Inflammatory macrophage treated with lipopolysaccharide for 1 hour (primary cell): ENCODE measurements at places on chromosomes 6 and 20.

DNA sequence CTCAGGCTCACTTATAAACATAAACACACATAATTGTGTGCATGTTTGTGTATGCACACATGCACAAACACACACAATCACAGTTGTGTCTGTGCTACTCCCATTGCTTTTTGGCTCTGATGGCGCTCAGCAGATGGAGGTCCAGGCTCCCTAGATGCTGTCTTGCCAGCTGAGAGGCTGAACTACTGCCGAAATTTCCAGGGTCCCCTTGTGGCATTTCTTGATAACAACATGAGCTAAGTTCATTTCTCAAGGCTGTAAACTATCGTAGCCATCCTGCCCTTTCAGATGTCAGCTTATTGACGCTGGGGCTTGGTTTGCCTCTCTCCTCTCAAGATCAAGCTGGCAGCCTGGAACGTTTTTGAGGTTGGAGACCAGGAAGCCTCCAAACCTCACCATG, 313.9 kb upstream of the RNF24 start:
- no peak for DNase-seq

DNA sequence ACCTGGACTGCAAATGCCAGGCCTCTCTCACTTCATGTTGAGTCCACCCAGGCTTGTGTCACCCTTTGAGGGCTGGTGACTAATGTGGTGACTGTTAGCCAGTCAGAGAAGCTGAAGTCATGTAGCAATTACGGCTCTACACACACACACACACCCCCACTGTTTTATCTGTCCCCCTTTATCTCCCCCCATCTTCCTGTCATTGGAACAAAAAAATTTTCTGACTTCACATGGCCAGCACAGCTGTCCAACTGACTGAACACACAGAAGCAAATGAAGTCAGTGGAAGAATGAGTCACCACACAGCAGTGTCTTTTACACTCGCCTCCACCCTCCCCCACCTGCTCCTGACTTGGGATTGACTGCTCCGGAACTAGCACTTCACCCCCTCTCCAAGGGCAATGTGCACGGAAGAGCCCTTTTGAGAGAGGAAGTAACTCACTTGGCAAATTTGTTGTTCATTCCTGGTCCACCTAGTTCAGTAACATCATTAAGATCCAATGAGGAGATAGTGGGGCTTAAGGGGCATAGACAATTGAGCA, 198.0 kb downstream of the RNF144B start:
- peak; percentile 60 for DNase-seq

- no peak for DNase-seq
Measured at GRCh38 chr6:50520326-50521266, 192.7 kb upstream of the TFAP2D start.

GRCh38 chr6:116396441-116396840, 25.7 kb downstream of the DSE start:
- DNase-seq = no peak

GRCh38 chr20:297925-298775, 780 bp downstream of the ZCCHC3 start:
- peak; percentile 65 for DNase-seq

DNA sequence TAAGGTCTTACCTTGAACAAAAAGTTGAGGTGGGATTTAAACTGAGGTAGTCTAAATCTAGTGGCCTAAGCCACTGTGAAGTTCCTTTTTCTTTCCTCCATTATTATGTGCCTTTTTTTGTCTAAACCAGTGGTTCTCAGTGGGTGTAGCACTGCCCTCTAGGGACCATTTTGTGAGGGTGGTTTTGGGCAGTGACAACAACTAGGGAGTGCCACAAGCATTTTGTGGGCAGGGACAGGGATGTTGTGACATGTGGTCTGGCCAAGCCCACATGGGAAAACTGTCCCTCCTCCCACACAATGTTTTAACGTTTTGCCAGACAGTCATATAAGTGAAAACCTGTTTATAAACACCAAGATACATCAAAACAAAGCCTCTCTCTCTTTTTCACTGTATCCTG, 899.4 kb upstream of the FLRT3 start:
- DNase-seq = peak; percentile 23

DNA sequence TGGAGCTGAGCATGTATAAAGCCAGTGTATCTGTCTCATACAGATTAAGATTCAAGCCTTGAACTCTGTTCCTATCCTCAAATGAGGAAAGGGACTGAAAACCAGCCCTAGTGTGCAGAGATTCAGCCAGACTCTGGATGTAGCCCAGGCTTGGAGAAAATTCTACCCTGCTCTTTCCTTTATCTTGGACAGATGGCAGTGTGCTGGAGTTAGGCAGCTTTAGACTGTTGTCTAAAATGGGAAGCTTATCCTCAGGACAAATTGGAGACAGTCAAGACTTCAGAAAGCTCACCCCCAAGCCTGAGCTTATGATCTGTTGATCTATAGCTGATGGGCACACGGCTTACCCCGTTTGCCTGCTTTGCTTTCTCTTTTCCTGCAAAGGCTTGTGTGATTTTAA, 1057.6 kb downstream of the KIF16B start:
- DNase-seq = no peak

DNA sequence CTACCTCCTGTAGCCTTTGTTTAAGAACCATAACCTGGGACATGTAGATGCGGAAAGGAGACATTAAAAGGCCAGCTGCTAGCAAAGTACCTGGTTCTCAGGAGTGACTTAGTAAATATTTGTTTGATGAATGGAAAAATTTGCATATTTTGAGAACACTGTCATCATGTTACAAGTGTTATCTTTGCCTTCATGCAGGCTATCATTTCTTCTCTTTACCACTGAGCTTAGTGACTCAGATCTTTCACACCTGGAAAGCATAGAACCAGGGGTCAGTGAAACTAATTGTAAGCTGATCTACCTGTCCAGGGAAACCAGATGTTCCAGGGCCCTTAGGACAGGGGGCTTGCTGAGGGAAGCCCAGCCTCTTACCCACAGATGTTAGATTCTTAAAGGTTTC, 5.4 kb downstream of the ZFP57 start:
- DNase-seq = no peak

DNA sequence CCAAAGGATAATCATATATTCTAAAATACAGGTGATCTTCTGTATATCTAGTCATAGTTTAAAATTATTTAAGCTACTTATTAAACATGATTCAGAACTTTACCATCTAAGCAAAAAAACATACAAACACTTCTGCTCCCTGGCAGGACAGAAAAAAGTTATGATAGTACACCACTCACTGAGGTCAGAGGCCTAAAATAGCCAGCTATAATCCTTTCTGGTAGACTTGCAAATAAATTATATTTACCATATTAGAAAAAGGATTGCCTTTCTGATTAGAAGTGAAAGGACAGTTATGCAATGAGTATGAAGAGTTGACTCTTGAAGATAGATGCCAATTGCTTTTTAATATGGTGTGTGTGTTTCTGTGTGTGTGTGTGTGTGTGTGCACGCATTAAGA, 207.4 kb downstream of the BMP2 start:
- DNase-seq = no peak

- no peak for DNase-seq
Measured at GRCh38 chr6:67914419-67914818, 720.7 kb upstream of the ADGRB3 start.

DNA sequence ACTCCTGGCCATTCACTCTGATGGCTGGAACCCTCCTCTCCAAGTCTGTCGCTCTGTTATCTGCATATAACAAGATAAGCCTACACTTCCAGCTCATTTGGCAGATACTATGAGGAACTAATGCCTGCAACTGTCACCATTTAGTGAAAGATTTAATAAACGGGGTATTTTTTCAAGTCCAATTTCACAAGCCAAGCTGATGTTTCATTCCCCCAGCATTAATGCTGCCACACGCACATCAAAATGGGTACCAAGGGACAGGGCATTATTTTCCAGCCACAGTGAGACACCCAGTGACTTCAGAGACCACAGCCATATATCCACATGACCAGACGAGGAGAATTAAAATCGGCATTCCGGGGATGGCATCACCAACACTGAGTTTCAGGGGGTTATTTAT, 175.5 kb downstream of the PTPRT start:
- DNase-seq = no peak

GRCh38 chr6:16600026-16600425, 161.2 kb downstream of the ATXN1 start:
- DNase-seq = no peak

GRCh38 chr6:156807028-156807427, 29.9 kb downstream of the ARID1B start:
- DNase-seq = no peak

- no peak for DNase-seq
Measured at GRCh38 chr20:57570920-57571319, 10.0 kb downstream of the PCK1 start.

GRCh38 chr20:15523400-15523799, 1049.8 kb downstream of the KIF16B start:
- DNase-seq = no peak

DNA sequence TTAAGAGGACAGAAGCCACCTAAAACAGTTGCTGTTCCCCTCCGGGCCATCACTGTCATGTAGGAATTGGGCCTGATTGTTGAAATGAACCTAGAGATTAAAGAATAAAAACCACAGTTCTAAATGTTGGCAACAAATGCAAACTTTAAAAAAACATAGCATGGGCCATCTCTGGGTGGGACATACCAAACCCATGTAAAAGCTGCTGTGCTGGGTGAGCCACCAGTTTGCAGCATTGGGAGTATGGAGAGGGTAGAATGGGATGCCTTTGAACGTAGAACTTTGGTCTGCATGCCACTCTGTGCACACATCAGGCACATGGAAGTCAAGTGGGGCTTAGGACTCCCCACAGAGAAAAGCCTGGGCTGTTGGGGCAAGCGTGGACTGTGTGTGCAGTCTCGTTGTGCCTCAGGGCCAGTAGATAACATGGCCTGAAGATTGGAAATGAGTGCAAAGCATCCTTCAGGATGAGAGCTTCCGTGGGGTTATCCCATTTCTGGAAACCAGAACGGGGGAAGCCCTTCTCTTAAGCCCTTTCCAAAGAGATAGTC, 28.1 kb downstream of the EPB41L1 start:
- no peak for DNase-seq

DNA sequence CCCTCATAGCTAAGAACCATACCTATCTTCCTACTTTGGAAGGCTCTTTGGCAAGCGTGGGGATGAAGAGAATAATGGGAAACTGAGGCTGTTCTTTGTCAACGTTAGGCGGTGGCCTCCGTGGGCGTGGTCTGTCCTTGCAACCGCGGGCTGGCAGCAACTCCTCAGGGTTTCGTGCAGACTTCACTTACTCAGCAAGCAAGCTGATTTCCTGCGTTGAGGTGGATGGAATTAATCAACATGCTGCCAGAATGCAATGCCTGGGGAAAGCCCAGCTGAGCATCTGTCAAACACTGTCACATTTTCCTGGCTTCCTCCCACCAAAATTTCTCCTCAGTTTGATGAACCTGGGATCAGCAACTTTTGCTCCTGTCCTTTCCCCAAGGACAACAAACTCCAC, 9.2 kb upstream of the IL17F start:
- DNase-seq = no peak

GRCh38 chr20:1833728-1834726, 61.2 kb upstream of the SIRPA start:
- no peak for DNase-seq

DNA sequence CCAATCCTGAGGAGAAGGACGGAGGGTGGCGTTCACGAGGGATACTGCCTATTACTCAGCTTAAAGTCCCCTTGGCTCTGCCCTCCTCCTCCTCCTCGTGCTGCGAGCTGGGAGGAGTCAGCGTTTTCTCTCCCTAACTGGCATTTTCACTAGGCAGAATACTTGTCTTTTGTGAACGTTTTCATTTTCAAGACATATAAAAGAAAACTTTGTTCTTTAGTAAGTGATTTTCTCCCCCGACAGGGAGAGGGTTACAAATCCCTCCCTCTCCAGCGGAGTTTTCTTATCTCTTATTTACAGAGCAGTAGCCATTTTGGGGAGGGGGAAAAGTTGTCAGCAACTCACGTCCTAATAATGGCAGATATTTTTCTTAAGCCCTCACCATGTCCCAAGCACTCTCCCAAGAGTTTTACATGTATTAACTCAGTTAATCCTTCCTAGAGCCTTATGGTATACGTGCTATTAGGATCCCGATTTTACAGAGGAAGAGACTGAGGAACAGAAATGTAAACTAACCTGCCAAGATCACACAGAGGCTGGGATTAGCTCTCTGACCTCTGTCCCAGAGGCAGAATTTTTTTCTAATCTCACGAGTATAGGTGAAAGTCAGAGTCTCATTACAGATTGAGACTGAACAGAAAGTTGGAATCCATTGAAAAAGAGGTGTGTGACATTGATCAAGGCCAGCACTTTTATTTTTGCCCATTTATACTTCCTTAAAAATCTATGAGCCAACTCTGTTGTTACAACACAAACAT, 30.0 kb upstream of the ZNF217 start:
- DNase-seq = peak; percentile 88

- no peak for DNase-seq
Measured at GRCh38 chr6:135268740-135269139, 87.6 kb downstream of the MYB start.

- no peak for DNase-seq
Measured at GRCh38 chr6:3825851-3826581, 23.2 kb upstream of the FAM50B start.

DNA sequence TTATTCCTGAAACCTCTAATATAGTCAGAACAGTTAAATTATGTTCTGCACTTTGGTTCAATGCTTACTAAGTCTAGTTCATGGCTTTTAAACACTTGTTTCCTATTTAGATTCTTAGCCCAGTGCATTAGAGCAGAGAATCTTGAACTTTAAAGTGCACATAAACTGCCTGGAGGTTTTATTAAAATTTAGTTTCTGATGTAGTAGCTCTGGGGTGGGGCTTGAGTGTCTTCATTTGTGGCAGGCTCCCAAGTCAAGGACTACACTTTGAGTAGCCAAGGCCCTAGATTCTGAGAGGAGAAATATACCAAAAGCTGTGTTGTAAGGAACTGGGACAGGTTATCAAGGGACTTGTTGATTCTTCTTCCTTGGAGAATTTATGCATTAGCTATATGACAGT, 1604.2 kb downstream of the KHDRBS2 start:
- no peak for DNase-seq

GRCh38 chr20:1576641-1577040, 19.1 kb upstream of the SIRPD start:
- peak; percentile 62 for DNase-seq

- DNase-seq = no peak
Measured at GRCh38 chr6:44220913-44221290, 2.5 kb upstream of the SLC29A1 start.

DNA sequence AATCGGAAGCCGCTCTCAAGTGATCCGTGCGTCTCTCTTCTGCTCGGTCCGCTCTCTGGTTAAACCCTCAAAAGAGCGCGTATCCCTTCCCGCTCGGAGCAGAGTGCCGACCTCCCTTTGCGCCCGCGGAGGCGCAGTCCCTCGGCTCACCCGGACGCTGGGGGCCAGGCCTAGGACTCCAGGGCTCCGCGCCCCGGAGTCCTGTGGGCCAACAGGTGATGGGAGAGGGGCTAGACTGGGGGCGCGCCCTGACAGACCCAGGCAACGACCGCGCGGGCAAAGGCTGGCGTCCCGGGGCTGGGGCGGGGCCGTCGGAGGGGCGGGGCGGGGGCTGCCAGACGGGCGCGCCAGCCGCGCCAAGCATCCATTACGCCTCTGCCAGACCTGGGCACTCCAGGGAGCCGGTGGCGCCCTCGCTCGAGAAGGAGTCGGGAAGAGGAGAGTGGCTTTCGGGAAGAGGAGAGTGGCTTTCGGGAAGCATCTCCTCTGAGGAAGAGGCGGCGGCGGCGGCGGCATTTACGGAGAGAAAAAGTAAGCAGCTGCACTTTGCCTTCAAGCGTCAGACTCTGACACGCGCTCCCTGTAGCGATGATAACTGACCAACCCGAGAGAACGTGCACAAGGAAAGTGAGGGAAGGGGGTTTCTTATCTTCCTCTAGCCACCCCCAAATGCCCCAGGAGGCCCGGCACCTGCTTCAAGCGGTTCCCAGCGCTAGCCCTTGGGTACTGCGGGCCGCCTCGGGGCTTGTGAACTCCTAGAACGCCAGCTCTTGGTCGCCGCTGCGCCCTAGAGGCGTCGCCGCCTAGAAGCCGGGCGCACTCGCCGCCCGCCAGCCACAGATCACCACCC, 2.6 kb downstream of the EPHA7 start:
- no peak for DNase-seq
